Endothelial cell of umbilical vein (primary cell): ENCODE measurements at places on chromosomes 6 and 20. TPM values are rescaled to one million over a fixed set of nuclear protein-coding genes. Genes with fewer than 3 reads are reported as not detected.

DNA sequence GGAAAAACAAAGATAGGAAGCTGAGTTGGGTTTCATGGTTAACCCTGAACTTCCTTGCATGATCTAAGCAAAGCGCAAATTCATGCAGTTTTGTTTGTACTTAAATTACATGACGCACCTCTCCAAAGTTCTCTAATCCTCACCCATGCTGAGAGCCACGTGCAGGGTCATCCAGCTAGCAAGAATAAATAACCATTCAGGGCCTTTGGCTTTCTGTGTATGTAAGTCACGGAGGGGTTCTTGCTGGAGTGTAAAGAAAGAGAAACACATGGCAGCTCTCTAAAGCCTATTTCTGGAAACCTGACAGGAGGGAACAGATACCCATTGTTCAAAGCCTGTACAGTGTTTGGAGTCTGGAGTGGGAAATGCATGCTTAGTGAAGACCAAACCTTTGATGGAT is 171.7 kb upstream of the CCN2 start:
- peak; percentile 49 for DNase-seq

DNA sequence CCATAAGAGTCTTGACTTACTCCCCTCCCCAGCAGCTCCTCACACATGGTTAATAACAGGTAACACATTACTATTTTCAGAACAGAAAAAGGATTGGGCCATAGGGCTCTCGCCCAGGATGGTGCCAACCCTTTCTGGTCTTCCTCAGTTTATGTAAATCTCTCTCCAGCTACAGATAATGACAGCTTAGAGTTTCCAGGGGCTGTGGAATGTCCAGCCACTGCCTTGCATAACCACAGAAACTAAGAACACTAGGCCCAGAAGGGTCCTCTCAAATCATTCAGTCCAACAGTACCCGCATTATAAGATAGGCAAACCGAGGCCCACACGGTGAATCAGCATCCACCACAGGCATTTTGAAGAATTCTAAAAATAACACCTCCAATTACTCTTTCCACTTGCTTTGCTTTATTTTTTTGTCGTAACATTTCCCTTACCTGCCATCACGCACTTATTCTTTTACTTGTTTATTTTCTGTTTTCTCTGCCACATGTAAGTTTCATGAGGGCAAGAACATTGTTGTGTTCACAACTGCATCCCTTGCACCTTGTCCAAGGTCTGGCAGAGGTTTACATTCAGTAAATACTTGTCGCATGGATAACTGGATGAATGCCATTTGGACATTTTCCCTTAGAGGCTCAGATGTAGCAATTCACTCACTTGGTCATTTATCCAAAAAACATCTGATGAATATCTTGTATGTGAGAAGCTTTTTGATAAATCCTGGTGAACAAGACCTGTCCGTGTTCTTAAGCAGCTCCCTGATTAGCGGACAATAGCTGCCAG is 6.4 kb upstream of the SDC4 start:
- no peak for DNase-seq

DNA sequence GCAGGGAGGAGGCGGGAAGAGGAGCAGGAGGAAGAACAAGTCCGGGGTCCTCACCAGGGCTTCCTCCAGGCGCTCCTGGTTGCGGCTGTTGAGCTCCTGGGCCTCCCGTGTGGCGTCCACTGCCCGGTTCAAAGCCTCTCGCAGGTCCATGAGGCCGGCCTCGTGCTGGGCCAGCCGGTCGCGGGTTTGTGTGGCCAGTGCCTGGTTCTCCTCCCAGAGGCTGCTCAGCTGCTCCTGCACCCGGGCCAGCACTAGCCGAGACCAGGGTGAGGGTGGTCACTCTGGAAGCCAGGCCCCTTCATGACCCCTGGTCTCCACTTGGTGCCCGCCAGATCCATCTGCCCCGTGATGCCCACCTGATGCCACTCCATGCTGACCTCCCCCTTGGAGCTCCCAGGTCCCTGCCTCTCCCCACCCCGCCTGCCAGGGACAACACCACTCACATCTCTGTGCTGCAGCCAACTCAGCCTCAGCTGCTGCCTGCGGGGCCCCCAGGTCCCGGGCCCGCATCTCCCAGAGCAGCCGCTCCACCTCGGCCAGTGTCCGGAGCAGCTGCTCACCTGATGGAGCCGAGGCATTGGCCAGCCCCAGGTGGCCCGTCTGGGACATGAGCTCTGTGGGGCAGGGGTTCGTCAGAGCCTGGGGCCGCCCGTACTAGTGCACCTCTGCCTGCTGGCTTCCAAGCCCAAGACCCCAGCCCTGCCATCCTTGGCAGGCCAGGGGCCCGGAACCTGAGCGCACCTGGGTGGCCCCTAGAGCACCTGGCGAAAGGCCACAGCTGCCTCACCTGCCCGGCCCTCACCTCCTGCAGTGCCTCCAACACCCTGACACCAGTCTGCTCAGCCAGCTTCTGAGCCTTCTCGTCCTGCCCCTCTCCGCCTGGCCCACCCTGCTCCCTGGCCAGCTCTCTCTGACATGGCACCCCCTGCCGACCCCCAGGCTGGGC is 15.9 kb downstream of the ADRM1 start:
- DNase-seq: no peak

DNA sequence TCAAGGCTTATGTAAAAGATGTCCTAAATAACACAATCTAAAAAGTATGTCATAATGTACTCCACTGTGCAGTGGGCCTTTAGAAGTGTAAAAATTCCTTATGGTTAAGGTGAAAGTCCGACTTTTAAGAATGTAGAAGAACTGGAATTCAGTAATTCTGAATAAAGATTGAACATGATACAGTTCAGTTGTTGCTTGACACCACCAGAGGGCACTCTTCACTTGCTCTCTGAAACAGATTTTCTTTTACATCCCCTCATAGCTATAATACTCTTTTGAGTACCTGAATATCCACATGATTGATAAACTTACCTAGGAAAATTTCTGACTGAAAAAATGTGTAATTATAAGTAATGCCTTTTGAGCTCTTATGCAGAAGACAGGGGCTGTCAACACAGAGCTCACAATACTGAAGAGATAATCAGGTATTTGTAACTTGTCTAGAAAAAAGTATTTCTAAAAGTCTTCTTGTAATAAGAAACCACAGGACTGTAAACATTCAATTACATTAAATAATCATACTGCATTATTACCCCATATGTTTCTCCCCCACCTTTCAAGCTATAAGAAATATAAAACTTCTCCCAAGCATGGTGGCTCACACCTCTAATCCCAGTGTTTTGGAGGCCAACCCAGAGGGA is 92.1 kb downstream of the POPDC3 start:
- peak; percentile 54 for DNase-seq

The RBM24 gene
- total RNA-seq: 6.0 and 6.7 TPM in 2 replicates
